ENCODE measurements at places on chromosomes 7 and 10.

DNA sequence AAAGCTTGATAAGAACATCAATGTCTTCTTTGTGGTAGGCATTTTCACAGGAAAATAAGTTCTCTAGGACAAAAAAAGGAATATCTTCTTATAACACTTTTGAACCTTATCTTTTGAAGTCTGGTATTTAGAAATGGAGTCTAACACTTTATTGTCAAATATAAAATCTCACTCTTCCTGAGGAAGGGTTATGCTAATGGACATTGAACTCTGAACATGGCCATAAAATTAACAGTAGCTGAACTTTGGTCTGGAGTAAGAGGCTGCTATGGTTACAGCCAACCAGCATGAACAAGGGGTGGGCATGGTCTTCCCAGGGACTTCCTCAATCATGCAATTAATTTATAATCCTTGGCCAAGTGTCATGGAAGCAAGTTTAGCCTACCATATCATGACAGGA is at the start of gene CLRN3:
Gene CLRN3, minus strand, starts transcription at position 199 of the 400 bp plus-strand sequence. Its CDS starts 157 bp downstream, at position 42.
- no peak for DNase-seq

GRCh38 chr10:129078346-129078745 is 388.7 kb upstream of the MGMT start:
- peak; percentile 12 for DNase-seq

DNA sequence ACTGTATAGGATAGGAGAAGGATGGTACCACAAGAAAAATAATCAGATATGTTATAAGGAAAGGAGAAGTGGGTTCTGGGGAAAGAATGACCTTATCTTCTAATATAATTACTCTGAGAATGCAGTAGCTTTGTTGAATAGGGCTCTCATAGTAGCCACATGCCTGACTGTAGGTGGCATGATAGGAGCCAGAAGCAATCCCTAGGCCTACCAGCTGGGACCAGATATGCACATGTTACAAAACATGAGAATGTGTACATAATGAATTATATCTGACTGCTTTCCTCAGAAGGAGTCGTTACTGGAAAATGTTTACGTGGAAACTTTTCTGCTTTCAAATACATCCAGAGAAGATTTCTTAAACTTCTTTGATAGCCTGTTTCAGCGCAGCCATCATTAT is 53.2 kb upstream of the FAM3C start:
- DNase-seq, result no peak

- no peak for DNase-seq
Observed at GRCh38 chr7:3194501-3195141, 106.4 kb upstream of the SDK1 start.

DNA sequence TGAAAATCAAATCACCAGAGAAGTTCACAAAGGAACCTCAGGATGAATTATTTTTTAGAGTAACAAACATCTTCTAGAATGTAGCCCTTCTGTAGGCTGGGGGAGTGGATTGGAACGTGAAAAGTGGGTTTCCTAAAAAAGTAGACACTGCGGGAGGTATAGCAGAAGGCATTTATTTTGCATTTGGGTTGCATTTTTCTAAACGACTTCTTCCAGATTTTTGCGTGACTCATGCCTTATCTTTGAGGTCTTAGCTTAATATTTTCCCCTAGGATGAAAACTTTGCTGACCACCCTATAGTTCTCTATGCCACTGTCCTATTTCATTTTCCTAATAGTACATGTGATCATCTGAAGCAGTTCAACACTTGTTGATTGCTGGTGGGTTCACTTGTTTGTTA is 112.7 kb upstream of the JCAD start:
- no peak for DNase-seq

GRCh38 chr7:23476286-23477156 is 6.2 kb upstream of the IGF2BP3 start:
- no peak for DNase-seq

GRCh38 chr7:17939606-17940301 is 540 bp downstream of the SNX13 start:
- peak; percentile 16 for DNase-seq

- DNase-seq, result no peak
Observed at GRCh38 chr7:25893436-25893835, 258.6 kb upstream of the NFE2L3 start.

DNA sequence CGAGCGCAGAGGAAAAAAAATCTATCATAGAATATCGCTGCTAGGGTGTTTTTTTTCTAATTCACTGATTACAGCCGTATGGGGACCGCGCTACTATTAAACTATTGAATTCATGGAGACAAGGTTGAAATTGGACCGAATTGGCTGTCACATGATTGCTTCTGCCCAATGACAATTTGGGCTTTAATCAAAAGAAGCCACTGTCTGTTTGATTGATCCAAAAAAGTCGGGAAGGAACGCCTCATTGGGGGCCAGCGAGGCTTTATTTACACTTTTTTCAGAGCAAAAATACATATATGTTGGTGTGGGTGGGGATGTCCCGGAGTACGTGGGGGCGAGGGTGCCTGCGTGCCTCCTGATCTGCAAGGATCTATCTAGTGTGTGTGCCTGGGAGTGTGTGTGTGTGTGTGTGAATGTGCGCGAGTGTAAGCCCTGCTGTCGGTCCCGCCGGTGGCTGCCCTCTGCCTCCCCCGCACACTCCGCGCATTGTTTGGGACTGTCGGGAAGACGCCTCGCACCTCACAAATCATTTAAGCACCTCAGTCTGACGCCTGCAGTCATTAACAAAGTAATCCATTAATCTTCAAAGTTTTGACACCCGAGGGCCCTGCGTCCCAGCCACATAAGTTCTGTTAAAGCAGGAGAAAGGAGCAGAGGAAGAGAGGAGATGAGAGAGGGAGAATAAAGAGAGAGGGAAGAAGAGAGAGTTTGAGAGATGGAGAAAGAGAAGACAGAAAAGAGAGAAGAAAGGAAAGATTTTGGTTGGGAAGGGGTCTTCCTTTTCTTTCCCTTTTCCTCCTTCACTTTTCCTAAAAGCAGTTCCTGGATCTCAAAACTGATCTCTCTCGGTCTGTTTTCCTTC is at the start of gene HOXA2:
Gene HOXA2, minus strand, starts transcription at position 103 of the 862 bp plus-strand sequence. CDS start 183 bp downstream, outside the sequence.
- DNase-seq, result no peak

DNA sequence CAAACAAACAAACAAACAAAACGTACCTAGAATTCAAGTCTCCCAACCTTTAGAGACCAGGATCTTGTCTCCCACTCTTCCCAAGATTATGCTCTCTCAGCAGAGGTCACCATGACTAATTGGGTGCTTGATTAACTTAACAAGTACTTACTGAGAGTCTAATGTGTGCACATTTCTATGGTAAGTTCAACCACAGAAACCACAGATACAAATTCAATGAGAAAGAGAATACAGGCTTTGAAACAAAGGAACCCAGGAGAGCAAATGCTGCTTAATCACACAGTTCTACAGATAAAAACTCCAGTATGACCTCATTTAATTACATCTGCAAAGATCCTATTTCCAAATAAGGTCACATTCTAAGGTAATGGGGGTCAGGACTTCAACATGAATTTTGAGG is 142.8 kb downstream of the DNAJC1 start:
- DNase-seq, result no peak

DNA sequence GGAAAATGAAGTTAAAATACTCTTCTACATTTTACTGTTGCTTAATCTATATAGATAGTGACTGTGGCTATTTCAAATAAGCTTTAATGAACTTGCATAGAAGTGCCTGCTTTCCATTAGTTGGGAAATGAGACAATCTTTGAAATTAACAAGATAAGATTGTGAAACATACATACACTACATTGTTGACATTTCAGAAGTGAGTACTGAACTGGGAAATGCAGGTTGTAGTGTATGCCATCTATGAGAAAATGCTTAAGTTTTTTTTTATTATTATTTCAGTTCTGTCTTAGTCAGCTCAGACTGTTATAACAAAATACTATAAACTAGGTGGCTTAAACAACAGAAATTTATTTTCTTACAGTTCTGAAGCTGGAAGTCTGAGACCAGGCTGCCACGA is 49.6 kb upstream of the CSTF2T start:
- DNase-seq, result no peak

- DNase-seq, result no peak
Observed at GRCh38 chr10:55989188-55989587, 371.9 kb downstream of the ZWINT start.

GRCh38 chr10:9305018-9305655 is 1250.6 kb downstream of the GATA3 start:
- peak; percentile 6 for DNase-seq

All from stromal cell of bone marrow (primary cell).